ENCODE measurements at places on chromosomes 3 and 15.

DNA sequence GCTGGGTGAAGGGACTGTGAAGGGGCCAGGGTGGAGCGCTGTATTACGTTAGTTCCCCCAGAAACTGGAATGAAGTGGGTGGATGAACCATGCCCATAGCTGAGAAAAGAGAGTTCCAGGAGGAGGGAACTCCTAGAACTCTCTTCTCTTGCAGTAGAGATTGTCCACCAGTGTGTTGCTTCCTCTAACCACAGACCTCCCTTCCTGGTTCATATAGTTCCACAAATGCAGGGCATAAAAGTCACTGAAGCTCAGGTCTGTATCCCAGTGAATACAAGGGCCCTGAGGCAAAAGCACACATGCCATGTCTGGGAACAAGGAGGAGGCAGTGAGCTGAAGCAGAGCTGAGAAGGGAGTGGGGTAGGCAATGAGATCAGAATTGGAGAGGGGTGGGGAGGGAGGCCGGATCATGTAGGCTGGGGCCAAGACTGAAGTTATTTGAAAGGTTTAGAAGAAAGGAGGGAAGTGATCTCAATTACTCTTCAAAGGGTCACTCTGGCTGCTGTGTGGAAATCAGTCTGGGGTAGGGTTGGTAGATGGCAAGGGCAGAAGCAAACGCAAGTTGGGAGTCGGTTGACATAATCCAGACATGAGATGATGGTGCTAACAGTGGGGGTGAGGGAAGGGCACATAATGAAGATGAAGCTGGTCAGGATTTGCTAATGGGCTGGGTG, 6.5 kb downstream of the A4GNT start:
- DNase-seq = no peak

GRCh38 chr15:101089579-101090427, 162.0 kb downstream of the CHSY1 start:
- DNase-seq = no peak

DNA sequence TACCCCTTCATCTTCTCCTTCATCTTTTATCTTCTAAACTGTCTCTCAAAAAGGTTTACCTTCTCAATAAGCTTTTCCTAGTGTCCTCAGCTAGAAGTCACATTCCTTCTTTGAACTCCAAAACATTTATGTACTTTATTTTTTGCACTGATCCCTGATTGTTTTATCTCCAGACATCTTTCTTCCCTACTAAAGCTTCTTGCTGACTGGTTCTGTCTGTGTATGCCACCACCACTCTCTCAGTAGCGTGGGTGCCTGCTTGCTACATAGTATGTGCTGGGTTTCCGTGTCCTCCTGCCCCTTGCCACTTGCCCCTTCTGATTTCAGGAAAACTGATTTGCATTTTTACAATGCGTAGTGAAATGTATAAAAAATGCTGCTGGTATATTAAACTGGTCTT, 24.0 kb downstream of the GTF2E1 start:
- DNase-seq = no peak

DNA sequence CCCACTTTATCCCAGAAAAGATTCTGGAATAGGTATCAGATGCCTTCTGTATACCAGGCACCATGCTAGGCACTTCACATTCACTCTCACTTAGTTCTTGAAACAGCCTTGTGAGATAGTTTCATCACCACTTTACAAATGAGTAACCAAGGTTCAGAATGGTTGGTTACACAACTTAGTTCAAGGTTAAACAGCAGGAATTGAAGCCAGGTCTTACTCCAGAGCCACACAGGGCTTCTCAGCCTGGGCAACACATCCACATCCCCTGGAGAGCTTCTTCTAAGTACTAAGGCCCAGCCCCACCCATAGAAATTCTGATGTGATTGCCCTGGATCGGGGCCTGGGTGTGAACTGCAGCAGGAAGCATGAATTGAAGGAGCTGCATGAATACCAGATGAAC, 18.6 kb downstream of the WHAMM start:
- DNase-seq = no peak

DNA sequence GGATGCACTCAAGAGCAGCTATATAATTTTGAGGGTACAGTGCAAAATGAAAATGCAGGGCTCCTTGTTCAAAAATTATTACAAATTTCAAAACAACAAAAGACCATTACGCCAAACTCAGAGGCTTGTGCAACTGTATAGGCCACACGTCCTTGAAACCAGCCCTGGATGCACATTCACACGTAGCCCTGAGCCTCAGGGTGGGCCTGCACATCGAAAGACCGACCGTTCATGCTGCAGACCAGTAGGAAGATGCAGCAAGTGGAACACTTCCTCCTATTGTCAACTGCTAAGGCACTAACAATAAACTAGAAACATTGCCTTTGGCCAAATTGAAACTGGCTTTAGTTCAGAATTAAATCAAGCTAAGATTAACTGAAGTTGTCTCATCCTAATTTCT, 174.7 kb downstream of the SHOX2 start:
- no peak for DNase-seq

DNA sequence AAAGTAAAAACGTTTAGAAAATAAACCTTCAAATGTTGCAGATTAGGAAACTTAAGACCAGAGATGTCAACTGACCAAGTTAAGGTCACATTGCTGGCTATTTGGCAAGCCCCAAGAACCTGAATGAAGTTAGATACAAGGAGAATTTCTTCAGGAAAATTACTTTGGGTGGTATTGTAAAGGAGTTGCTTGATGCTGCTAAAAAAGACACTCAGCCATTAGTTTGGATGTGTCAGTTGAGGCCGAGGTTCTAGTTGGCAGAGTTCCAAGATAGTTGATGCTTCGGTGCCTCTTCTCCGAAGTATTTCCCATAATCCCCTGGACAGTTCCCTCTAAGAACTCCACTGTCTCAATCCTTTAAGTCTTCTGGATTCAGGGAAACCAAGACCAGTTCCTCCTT, 24.3 kb downstream of the SIAH2 start:
- no peak for DNase-seq
